ENCODE measurements at places on chromosomes 6 and 20.

GRCh38 chr6:62894114-62894513 lies 317.2 kb upstream of the FKBP1C start:
- DNase-seq = no peak

- no peak for DNase-seq
Observed at GRCh38 chr20:61274326-61274725, 22.3 kb downstream of the CDH4 start.

DNA sequence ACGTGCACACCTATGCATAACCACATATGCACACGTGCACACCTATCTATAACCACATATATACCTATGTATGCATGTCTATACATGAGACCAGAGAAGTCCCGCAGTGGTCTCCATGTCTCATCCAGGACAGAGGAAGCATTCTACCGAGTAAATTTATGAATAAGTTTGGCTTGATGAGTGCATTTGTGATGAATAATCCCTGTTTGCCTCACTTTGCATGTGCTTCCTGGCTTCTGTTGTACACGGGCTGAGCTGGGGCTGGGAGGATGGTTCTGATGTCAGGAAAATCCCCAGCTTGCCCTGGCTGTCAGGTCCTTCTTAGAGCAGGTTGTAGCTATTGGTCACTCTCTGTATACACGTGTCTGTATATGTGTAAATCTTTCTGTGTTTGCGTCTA lies 157.6 kb upstream of the RPS6KA2 start:
- no peak for DNase-seq

- peak; percentile 91 for DNase-seq
Observed at GRCh38 chr6:159510141-159510540, 182.9 kb downstream of the SOD2 start.

DNA sequence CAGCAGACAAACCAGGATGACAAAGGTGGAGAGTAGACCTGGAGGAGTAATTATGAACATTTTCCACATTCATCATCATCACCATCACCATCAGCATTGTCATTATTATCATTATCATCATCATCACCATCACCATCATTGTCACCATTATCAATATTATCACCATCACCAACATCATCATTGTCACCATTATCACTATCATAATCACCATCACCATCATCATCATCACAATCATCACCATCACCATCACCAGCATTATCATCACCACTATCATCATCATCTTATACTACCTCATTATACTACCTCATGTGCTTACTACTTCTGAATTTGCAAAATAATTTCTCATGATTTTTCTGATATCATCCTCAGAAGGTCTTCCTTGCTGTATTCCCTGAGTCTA lies 39.3 kb downstream of the FOXA2 start:
- no peak for DNase-seq

DNA sequence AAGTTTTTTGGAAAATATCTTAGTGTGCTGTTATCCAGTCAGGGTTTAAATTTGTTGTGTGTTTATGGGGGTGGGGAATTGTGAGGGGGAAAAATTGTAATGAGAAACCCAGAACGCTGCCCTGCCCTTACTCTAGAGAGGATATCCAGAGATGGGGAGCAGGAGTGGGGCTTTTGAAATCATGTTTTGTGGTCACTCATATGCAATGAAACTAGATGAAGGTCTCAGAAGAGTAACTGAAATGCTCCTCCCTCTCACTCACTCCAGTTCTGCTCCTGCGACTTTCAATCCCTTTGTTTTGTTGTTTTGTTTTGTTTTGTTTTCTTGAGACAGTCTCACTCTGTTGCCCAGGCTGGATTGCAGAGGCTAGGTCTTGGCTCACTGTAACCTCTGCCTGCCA lies 100.0 kb downstream of the CRYBG1 start:
- no peak for DNase-seq

Data from esophagus muscularis mucosa (tissue), 4 donors.